ENCODE measurements at places on chromosomes 11 and 22.

GRCh38 chr22:42873356-42873755 is 16.3 kb upstream of the ARFGAP3 start:
- DNase-seq, result no peak

DNA sequence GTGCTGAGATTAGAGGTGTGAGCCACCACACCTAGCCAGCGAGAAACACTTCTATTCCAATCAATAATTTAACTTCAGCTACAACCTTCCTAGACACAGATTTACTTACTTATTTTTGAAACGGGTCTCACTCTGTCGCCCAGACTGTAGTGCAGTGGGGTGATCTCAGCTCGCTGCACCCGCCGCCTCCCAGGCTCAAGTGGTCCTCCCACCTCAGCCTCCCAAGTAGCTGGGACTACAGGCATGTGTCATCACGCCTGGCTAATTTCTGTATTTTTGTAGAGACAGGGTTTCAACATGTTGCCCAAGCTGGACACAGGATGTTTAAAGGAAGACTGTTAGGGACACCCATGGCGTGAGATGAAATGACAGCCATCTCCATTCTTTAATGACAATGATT is 61.3 kb downstream of the MICAL3 start:
- DNase-seq, result no peak

DNA sequence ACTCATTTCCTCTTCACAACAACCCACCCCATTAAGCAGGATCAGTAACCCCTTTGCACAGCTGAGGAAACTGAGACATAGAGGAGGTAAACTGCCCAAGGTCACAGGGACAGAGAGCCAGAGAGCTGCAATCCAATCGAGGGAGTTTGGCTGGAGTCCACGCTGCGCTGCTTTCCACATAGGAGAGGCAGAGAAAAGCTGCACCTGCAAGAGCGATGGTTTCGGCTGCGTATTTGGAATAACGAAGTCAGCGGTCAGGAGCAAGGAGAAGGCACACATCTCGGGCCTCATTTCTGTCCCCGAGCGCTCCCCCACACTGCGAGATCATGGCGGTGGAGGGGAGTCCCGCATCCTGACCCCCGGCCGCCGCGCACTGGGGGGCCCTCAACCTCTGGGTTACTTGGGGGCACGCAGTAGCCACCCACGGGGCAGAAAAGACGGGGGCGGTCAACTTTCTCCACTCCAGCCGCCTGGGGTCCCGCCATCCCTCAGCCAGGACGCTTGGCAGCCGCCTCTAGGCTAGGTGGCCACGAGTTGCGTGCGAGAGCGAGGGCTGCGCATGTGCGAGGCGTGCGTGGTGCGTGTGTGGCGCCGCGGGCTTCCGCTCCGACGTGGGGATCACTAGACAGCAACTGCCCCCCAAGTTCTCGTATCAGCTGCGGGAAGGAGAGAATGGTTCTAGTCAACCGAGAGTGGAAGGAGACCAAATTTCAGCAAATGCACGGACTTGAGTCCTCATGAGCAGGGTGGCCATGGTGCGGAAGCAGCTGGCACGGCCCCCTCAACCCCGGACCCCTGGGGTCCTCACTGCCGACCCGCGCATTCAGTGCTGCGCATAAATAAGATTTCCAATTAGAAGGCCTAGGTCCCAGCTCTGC is 42.3 kb upstream of the CLDN5 start:
- no peak for DNase-seq

GRCh38 chr11:119795231-119795630 is 66.2 kb upstream of the NECTIN1 start:
- DNase-seq, result no peak

DNA sequence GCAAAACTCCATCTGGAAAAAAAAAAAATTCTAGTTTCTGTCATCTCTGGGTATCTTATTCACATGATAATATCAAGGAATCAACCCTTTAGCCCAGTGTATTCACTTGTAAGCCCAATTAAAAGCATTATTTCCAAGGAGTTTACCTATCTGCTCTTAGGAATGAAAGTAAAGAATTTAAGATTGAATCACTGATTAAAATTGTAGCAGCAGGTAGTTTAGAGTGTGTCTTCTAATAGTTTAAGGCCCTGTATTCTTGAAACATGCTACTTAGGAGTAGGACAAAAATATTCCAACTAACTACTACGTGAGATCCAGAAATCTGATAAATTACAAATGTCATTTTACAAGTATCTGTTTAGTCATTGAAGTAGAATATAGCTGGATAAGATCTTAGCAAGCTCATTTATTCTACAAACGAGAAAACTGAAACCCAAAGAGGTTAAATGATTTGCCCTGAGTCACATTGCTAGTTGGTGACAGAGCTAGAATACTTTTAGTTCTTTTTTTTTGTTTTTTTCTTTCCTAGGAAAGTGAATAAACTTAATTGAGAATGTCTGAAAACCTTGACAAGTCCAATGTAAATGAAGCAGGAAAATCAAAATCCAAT is 4.0 kb downstream of the TCP11L1 start:
- no peak for DNase-seq

DNA sequence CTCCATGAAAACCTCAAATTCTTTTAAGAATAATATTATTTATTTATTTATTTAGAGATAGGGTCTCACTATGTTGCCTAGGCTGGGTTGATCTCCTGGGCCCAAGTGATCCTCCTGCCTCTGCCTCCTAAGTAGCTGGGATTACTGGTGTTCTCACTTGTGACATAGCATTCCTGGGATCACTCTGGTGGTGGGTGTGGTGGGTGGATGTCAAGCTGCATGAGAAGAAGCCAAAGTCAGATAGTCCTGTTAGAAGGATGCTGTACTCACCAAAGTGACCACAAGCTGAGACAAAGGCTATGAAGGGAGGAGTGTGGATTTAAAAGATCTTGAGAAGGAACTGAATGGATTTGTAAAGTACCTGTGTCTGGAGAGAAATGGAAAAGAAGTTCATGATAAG is 87.9 kb upstream of the SPON1 start:
- DNase-seq, result no peak

DNA sequence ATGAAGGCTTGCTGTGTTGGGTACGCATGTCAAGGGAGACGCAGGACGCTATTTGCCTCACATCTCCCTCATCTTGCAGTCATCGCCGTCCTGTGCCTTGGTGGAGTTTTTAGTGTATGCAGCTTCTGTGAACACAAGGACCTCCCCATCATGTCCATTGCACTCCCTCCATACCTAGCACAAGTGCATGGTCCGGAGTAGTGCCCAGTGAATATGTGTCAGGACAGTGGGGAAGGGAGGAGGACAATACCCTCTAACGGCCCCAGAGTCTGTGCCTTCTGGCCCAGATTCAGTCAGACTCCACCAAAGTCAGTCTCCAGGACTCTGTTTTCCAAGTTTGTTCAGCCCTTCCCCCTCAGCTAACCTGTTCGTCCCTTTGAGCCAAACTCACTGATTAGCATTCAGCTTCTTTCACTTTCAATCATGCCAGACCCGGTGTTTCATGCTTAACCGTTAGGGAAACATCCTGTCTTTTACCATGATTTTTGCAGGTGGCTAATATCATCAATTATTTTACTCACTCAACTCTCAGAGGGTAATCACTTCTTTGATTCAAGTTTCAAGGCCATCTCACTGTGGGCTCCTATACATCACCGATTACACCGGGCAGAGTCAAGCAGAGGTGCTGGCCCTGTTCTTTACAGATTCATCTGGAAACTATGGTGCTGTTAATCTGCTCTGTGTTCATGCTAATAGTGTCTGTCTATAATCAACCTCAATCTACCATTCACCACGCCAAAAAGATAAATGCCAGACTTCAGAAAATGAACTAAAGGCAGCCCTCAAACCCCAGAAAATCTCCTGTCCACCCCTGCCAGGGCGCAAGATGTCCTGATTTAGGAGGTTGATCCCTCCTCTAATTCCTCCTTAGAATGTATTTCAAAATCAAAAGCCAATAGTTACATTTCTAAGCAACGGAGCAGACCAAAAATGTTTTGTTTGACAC is 156.5 kb downstream of the RRAS2 start:
- no peak for DNase-seq

GRCh38 chr11:128497061-128497775 is 90.1 kb downstream of the ETS1 start:
- DNase-seq, result no peak

DNA sequence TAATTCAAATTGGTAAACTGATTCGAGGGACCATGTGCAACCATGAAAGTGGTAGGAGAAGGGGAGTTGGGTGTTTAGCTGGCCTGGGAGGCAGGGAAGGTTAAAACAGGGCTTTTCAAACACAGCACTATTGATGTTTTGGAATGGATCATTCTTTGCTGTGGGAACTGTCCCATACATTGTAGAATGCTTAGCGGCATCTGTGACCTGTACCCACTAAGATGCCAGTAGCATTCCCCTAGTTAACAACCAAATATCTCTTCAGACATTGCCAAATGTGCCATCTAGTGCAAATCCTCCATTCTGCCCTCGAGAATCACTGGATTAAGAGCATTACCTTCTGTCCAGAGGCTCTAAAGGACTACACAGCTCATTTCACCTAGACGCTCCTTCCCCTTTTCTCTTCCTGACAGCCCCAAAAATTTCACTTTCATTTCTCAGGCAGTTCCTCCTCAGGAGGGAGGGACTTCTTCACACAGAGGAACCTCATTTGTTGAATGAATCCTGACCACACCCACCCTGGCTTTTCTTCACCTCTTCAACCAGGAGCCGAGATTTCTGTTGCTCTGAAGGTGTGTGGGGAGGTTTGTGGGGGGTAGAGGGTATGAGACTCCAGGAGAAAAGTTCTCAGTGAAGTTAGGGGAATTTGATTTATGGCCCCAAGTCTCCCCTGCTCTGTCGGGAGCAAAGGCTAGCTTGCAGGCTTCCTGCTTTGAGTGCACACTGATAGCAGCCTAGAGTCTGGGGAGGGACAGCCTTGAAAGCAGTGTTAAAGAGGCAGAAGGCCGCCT is at the start of gene TRIM34:
Gene TRIM34 (plus strand): TSS at position 513 of the 791 bp plus-strand sequence. CDS start 7,331 bp downstream, outside the sequence.
- peak; percentile 25 for DNase-seq

GRCh38 chr11:106594751-106595351 is 423.4 kb downstream of the GUCY1A2 start:
- DNase-seq, result no peak

GRCh38 chr11:10918698-10919097 is 60.8 kb upstream of the ZBED5 start:
- DNase-seq, result no peak

DNA sequence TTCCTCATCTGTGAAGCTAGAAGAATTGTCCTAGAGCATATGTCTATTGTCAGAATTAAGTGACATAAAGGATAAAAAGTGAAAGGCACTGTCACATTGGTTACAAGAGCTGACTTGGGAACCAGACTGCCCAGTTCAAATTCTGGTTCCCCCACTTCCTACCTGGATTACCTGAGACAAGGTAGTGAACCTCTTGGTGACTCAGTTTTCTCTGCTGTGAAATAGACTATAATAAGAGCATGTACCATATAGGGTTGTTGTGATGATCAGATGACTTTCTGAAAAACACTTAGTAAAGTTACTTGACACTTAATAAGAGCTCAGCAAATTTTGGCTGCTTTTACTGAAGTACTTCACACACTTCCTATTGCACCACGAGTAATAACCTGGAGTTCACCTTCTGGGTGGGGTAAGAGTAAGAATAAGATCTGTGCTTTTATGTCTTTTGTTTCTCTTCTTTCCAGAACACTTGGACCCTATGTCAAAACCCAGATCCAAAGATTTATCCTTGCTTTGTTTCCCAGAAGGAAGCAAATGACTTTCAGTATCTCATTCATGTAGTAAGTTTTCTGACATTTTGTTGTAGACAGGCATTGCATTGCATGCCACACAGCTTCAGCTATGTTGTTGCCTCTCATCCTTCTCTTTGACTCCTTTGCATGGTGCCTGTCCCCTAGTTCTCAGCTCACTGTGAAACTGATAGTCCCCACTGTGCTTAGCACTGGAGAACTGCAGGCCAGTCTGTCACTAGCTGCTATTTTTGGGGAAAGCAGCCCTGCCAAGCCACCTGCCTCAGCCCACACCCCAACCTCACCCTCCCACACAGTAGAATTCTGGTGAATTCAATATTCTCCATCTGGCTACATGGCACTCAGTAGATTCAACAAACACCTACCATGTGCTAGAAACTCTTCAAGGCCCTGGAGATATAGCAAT is 121.8 kb upstream of the POU2AF2 start:
- DNase-seq, result no peak

GRCh38 chr22:25690798-25691197 is 51.2 kb upstream of the MYO18B start:
- no peak for DNase-seq

GRCh38 chr11:129943036-129943435 is 47.7 kb upstream of the NFRKB start:
- no peak for DNase-seq
